Activated T-cell treated with anti-CD3 and anti-CD28 coated beads for 1 hour (primary cell): ENCODE measurements at places on chromosomes 3 and 15.

DNA sequence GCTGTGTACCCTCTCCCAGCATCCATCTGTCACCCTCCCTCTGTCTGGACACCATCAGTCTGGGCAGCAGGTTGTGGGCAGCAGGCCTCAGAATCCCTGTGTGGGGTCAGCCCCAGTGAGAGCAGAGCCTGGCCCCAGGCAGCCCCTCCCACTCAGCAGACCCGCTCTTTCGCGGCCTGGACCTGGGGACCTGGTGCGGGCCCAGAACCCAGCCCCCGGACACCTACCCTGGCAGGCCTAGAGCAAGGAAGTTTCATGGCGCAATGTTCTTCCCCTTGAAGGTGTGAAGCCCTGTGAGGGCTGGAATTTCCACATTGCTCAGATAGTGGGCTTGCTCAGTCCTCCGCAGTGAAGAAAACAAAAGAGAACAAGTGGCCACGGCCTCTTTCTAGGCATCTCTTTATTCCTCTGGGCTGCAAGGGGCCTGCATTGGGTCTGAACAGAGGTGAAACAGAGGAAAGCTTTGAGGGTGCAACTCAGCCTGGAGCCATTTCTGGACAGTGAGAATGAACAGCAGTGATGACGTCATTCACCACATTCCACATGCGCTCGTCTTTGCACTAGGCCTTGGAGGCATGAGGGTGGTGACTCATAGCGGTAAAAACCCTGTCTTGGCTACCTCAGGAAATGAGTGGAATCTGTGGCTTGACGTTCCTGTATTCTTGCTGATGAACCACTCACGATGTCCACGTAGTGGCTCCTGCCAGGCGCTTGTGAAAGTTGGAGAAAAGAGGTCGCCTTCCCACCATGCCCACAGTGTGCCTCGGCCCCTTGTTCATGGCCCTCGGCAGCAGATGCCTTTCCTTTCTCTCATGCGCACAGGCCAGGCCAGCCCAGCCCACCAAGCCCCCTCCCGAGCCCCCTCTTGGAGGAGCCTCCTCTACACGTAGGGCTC, 66.1 kb downstream of the SLC30A4 start:
- DNase-seq = peak; percentile 19

DNA sequence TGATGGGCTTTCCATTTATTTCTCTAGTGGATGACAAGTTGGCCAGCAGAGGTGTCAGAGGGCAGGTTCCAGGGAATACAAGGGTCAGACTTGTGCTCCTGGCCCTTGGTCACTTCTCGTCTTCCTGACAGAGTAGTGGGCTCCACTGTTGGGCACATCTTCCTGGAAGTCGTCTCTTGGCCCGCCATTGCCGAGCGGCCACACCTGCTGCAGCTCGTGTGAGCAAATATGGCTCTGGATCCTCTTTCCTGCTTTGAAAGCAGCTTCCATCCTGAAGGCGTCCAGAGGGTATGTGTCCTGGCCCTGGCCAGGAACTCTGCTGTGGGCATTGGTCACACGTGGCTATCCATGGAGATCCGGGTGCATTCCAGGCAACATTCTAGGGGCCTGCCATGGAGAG, 100.2 kb downstream of the SNRPN start:
- DNase-seq = no peak

- DNase-seq = no peak
Observed at GRCh38 chr3:193068365-193068764, 150.7 kb upstream of the MB21D2 start.

GRCh38 chr3:40780291-40780924, 255.6 kb downstream of the ZNF621 start:
- no peak for DNase-seq
